ENCODE measurements at places on chromosomes 13 and 19.

- no peak for DNase-seq
These were observed 516 bp upstream of the ATP1A3 start for GRCh38 chr19:41994521-41994971.

DNA sequence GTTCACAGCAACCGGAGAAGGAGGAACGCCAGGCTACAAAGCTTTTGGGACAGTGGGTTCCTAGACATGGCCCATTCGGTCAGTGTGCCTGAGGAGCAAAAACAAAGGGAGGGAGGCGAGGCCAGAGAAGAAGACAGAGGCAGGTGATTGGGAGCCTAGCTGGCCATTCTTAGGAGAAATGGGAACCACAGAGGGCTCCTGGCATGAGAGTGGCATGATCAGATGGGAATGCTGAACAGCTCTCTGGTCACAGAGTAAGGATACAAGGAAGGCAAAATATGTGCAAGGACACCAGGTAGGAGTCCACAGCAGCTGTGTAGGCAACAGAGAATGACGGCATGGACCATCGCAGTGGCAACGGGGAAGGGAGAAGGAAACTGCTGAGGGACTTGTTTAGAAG is 82.4 kb downstream of the EFNB2 start:
- no peak for DNase-seq

- DNase-seq = no peak
These were observed 128.7 kb downstream of the TUBA3C start for GRCh38 chr13:19052931-19053330.

DNA sequence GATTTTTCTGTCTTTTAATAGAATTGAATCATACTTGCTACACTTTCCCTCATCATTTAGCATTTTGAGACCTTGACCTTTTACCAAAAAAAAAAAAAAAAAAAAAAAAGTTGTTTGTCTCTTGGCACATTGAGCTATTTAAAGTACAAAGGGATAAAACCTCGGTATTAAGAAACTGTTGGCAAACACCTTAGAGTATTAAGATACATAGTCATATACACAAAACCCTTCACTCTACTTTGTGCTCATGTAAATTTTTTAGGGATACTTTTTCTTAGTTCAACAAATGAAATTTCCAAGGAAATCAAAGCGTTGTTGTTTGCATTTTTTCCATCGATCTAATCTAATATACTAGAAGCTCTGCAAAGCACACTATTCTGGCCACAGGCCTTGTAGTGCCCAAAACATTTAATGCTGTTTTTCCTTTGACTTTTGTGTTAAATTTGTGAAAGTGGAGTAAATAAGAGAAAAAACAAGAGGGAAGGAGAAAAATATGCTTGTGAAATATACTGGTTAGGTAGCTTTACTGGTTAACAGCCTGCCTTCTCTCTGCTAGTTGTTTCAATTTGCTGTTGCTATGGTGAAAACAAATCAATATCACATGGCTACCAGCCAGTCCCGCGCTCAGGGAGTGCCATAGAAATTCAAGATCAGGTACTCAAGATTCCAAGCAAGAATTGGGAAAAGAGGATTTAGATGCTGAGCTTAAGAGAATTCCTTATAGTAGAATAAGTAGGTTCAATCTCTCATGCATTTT is 2.6 kb downstream of the MBNL2 start:
- no peak for DNase-seq

DNA sequence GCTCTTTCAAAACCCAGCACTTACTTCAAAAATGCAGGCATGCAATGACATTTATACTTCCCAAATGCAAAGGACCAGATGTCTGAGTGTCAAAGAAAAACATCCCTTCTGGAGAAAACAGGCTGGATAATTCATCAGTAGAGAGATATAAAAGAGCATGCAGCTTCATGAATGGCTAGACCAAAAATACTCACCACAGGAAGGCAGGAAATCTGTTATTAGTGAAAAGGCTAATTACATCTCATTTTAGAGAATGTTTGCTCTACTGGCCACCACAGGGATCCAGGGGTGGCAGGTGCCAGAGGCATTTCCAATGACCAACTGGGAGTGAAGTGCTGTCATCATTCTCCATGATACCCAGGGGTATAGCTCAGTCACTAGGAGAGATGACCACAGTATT is 106.5 kb downstream of the LHFPL6 start:
- no peak for DNase-seq

DNA sequence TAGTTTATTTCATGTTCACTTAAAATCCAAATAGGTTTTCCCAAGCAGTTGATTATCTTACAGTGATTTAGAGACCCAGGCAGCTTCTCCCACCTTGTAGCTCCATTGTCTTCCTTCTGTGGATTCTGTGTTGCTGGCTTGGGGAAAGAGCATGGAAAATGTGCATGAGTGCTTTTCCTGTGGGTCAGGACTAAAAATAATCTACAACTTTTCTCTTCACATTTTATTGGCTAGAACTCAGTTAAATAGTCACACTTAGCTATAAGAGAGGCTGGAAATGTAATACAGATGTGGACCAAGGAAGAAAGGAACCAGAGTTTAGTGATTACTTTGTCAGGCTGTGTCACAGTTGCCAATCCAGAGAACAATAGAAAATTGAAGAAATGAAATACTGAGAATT is 198.8 kb downstream of the NBEA start:
- DNase-seq = no peak

DNA sequence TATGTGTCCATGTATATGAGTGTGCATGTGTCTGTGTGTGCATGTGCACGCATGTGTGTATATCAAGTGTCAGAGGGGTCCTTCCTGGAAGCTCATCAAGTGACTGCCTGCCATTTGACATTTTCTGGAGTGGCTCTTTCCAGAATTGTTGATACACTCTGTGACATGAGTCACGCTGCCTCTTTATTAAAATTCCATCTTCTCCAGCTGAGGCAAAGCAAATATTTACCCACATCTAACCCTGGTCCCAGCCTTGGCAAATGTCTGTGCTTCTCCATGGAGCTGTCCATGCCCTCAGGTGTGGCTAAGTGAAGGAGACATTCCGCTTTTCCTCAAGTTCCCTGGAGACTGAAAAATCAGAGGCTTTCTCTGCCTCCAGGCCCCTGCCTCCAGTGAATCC is 88.2 kb upstream of the MBNL2 start:
- DNase-seq = no peak

DNA sequence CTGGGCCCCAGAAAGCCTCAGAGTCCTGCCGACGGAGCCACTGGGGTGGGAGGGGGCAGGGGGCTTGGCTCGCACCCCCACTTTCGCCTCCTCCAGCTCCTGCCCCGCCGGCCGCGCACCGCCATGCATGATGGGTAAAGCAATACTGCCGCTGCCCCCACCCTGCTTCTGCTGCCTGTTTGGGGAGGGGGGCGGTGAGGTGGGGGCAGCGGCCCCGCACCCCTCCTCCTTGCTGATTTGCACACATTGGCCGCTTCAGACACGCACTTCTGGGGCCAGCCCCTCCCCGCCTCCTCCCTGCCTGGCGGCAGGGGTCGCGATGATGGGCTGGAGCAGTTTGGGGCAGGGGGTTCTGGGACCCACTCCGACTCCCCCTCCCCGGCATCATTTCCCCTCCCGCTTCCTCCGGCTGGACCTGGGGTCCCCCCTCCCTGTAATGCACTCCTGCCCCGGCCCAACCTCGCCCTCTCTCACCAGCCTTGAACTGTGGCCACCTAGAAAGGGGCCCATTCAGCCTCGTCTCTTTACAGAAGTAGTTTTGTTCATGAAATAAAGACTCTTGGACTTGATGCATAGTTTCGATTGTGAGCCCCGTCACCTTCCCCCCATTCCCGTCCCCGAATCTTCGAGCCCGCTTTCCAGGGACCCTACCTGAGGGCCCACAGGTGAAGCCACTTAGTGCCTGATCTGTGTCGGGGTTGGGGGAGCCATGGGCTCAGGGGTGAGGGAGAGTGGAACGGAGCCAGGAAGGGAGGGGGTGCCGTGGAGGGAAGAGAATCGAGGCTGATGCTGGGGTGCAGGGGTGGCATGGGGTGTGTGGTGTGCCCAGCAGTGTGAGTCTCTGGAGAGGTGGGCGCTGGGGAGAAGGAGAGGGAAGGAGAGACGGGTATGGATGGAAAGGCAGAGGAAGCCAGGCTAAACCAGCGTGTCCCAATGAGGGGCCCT is 1.4 kb upstream of the HPN start:
- no peak for DNase-seq

- DNase-seq = no peak
These were observed 485 bp downstream of the CPAMD8 start for GRCh38 chr19:17025991-17026658.

GRCh38 chr13:39596685-39597084 is 6.3 kb downstream of the LHFPL6 start:
- DNase-seq = no peak

DNA sequence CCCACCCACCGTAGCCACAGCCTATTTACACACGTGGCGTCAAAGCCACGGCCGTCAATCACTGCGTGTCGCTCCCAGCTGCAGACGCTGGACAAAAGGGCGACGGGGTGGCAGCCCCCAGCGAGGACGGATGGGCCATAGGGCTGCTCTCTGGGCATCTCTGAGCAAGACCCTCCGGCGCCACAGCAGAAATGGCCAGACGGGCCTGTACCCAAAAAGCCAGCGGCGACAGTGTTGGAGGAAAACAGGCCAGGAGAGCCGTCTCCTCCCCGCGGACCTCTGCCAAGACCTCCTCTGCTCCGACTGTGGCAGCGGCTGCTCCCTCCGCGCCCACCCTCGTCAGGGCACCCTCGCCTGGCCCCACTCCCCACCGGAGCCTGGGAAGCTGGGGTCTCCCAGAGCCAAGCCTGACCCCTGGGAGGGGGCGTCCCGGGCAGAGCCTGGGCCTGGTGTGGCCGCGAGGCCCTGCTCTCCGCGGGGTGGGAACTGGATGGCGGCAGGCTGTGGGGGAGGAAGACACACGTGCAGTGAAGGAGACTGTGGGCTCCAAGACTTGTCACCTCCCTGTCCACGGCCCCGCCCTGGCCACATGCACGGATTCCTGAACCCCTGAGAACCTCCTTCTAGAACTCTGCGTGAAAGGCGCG is 2.7 kb downstream of the C2CD4C start:
- no peak for DNase-seq

DNA sequence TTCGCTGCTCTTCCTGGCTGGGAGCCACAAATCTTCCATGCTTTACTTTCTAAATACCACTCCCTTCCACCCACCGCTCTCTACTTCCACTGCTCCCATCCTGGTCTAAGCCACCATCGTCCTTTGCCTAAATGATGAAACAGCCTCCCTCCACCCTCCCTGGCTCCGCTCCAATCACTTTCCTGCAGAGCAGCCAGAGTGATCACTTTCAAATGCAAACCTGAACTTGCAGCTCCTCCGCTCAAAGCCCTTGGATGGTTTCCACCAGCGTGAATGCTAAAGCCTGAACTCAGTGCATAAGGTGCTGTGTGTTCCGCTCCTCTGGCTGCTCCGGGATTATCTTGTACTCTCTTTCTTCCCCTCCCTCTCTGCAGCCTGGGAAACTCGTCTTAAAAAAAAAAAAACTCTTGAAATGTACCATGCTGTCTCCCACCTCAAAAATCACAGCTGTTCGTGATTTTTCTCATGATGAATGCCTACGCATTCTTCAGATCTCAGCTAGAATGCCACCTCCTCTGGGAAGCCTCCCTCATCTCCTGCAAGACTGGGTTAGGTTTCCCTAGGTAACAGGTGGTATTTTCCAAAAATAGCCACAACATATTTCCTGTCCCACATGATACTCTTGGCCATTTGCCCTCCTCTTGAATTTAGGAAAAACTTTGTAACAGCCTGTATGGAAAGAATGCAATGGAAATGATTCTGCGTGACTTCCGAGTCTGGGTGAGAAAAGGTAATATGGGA is 3.7 kb upstream of the SIN3B start:
- DNase-seq = peak; percentile 91

DNA sequence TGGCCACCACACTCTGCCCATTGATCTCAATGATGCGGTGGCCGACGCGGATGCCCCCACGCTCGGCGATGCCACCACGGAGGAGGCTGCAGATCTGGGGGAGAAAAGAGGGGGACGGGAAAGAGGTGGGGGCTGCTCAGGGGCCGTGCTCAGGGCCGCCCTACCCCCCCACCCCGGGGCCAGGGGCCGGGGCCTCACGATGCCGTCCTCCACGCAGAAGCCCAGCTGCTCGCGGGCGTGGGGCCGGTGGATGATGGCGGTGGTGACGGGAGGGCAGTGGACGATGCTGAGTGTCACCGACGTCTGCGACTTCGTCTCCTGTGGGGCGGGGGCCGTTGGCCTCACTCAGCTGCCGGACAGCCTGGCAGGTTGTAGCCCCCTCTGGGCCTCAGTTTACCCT is 10.3 kb downstream of the APBA3 start:
- no peak for DNase-seq

DNA sequence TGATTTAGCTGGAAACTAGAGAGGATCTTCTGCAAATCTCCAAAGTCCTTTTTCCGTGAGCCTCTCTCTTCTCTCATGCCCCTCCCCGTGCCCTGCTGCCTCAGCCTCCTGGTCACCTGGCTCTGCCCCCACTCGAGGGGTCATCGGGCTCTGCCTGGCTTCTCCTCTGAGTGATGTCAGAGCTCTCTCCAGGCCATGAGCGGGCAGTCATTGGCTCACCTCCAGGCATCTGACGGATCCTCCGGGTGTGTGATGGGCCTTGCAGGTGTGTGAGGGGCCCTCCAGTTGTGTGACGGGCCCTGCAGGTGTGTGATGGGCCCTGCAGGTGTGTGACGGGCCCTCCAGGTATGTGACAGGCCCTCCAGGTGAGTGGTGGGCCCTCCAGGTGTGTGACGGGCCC is 10.3 kb upstream of the GAS6 start:
- no peak for DNase-seq

DNA sequence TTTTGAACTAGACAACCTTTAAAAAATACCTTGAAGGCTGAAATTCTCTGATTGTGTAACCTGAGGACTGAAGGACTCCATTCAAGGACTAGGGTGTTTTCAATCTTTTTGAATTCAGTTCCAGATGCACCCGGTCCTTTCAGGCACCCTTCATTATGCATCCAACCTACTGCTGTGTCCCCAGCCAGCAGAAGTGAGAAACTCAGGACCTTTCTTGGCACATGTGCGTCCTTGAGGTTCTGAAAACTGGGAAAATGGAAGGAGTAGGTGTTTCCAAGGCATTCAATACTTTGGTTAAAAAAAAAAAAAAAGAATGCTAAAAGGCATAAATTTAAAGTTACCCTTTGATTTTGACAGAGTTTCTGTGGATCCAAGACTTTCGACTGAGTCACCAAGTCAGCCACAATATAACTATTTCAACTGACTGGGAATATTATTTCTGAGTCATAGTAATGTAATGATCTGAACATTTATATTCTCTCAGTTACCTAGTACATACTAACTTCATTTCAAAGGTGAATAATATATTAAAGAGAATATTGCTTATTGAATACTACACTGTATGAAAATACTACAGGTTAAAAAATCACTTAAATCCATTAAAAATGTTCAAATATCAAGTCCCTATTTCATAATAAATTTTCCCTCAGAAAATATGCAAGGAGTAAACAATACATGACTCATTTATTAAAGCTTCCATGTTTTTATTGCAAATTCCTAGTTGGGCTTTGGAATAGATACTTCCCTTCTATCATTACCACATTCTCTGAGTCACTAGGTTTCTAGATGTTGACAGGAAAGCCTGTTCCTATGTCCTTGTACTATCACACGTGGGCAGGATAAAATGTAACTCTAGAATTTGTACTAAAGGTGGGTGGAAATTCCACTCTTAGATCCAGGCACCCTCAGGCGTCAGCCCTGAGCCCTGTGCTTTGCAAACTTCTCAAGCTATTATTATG is 2.4 kb upstream of the ITGBL1 start:
- DNase-seq = peak; percentile 60

GRCh38 chr19:3374369-3375112 is 8.2 kb downstream of the NFIC start:
- DNase-seq = no peak

- DNase-seq = no peak
These were observed 590.9 kb upstream of the SLITRK5 start for GRCh38 chr13:87080100-87080779.
